ENCODE measurements at places on chromosomes 6 and 20.

DNA sequence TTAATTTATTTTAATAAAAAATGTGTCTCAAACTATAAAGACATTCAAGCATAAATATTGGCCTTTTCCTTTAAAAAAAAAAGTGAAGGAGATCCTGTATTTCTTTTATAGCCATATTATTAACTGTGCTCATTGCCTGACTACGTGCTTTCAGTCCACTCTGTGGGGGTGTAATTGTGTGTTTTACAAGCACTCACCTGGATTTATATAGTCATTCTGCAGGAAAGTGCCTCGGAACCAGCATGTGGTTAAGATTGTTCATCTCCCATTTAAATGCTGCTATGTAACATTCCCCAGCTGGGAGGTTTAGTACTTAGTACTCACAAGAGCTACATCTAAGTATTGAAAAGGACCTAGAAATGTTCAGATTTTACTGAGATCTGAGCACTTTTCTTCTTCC is 47.9 kb upstream of the SLC22A16 start:
- no peaks in the 10 kb centered on the region for H3K36me3 ChIP-seq
- no peak overlapping the region for H3K27ac ChIP-seq
- no peak overlapping the region for H3K4me3 ChIP-seq
- H3K27me3 ChIP-seq = no peaks in the 10 kb centered on the region
- H3K4me1 ChIP-seq = no peaks in the 10 kb centered on the region

GRCh38 chr6:86629123-86629522 is 308.2 kb upstream of the HTR1E start:
- no peaks in the 10 kb centered on the region for H3K36me3 ChIP-seq
- DNase-seq = no peak
- H3K27ac ChIP-seq = no peak overlapping the region
- no peaks in the 10 kb centered on the region for H3K27me3 ChIP-seq

- H3K27ac ChIP-seq = no peak overlapping the region
- H3K4me3 ChIP-seq = no peak overlapping the region
- H3K36me3 ChIP-seq = no peaks in the 10 kb centered on the region
- no peaks in the 10 kb centered on the region for H3K4me1 ChIP-seq
These were observed 174.7 kb downstream of the BACH2 start for GRCh38 chr6:90121982-90122381.

- H3K4me3 ChIP-seq = no peak overlapping the region
- H3K27me3 ChIP-seq = no peaks in the 10 kb centered on the region
- DNase-seq = peak; percentile 40
- no peak overlapping the region for H3K27ac ChIP-seq
These were observed 70.6 kb downstream of the SGK1 start for GRCh38 chr6:134247231-134247833.

GRCh38 chr6:90219209-90219985 is 77.2 kb downstream of the BACH2 start:
- peak; percentile 49 for DNase-seq
- H3K4me3 ChIP-seq = no peak overlapping the region
- no peak overlapping the region for H3K27ac ChIP-seq
- no peaks in the 10 kb centered on the region for H3K36me3 ChIP-seq
- H3K4me1 ChIP-seq = no peaks in the 10 kb centered on the region

- H3K4me1 ChIP-seq = no peaks in the 10 kb centered on the region
- H3K27ac ChIP-seq = no peak overlapping the region
- H3K36me3 ChIP-seq = peaks cover 6% of the 10 kb centered on the region
- H3K4me3 ChIP-seq = no peak overlapping the region
These were observed 96.9 kb downstream of the MBOAT1 start for GRCh38 chr6:20115246-20115980.

DNA sequence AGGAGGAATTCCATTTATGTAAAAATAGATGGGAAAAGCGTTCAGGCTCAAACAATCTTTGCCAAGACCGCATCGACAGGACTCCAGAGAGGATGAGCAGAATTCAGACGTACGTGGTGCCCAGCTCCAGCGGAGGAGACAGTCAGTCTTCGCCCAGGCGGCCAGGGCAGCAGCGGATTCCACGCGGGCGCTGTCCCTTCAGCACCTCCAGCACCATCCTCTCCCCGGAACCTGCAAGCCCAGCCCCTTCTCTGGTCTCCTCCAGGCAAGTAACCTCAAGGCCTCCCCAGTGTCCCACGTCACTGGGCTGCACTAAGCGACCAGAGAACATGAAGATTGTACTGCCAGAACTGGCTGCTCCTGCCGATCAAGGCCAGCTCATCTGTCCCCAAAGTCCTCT is 2.8 kb upstream of the KCNQ2 start:
- no peaks in the 10 kb centered on the region for H3K4me1 ChIP-seq
- H3K4me3 ChIP-seq = no peak overlapping the region
- H3K27ac ChIP-seq = no peak overlapping the region
- no peak for DNase-seq
- peaks cover 10% of the 10 kb centered on the region for H3K27me3 ChIP-seq

- no peaks in the 10 kb centered on the region for H3K27me3 ChIP-seq
- no peak for DNase-seq
- H3K36me3 ChIP-seq = no peaks in the 10 kb centered on the region
- no peak overlapping the region for H3K27ac ChIP-seq
These were observed 91.9 kb downstream of the PDE10A start for GRCh38 chr6:165571068-165571682.

- no peak overlapping the region for H3K4me3 ChIP-seq
- no peaks in the 10 kb centered on the region for H3K27me3 ChIP-seq
- no peak for DNase-seq
- H3K4me1 ChIP-seq = no peaks in the 10 kb centered on the region
These were observed 588.3 kb upstream of the ADGRB3 start for GRCh38 chr6:68046756-68047155.

DNA sequence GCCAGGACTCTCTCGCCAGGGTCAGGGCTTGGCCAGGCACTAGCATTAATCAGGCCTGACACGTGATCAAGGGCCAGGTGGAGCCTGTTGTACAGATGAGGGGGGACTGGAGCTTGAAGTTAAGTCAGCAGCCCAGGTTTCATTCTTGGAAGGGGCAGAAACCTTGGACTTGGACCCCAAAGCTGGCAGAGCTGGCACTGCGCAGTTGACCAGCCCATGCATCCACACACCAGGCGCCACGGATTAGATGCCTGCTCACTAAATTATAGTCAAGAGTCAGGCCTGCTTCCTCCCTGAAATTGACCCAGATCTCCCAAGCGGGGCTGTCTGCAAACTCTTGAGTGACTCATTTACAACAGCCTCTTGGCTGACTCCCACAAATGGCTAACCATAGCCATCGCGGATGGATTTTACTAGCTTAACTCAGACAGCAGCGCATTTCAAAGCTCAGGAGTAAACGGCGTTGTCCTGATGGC is 4.1 kb upstream of the TAF4 start:
- DNase-seq = peak; percentile 77
- H3K36me3 ChIP-seq = no peaks in the 10 kb centered on the region
- no peak overlapping the region for H3K4me3 ChIP-seq
- peak overlapping the region; percentile 56 for H3K27ac ChIP-seq

DNA sequence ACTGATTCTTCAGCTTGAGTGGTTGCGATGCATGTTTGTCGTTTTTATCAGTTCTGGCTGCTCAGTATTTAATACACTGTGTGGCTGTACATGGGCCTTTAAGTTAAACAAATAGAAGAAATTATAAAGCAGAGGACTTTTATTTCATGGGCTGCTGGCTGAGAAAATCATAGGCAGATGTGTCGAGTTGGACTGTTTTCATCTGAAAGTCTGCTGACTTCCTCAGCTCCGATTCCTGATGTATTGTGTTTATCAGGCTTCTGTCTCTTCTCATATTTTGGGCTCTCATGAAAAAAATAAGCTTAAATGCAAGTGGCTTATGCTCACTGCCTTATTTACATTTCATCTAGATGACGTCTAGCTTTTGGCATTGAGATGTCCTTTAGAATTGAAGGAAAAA is 129.5 kb upstream of the GGTLC1 start:
- H3K4me1 ChIP-seq = no peaks in the 10 kb centered on the region
- no peaks in the 10 kb centered on the region for H3K27me3 ChIP-seq
- H3K4me3 ChIP-seq = no peak overlapping the region
- H3K27ac ChIP-seq = no peak overlapping the region
- no peaks in the 10 kb centered on the region for H3K36me3 ChIP-seq
